Stimulated activated naive B cell treated with anti-CD40 and anti-IgM and Interleukin-4, amounts not matched to agents 10 μg/mL and 1 μg/mL and 100 μg/mL, for 72 hours (primary cell): ENCODE measurements at places on chromosomes 12 and 14.

- H3K36me3 ChIP-seq: no peaks in the 10 kb centered on the region
- peaks cover 5% of the 10 kb centered on the region for H3K4me1 ChIP-seq
Observed at GRCh38 chr12:132329036-132329719, at the start of gene GALNT9. GALNT9 (minus strand) TSS chr12:132329589; CDS start chr12:132329203, 386 bp downstream.

GRCh38 chr12:68957273-68957672 lies 24.3 kb upstream of the CPM start:
- no peaks in the 10 kb centered on the region for H3K27me3 ChIP-seq
- H3K36me3 ChIP-seq: no peaks in the 10 kb centered on the region
- DNase-seq: no peak
- H3K27ac ChIP-seq: no peak overlapping the region
- no peak overlapping the region for H3K4me3 ChIP-seq

DNA sequence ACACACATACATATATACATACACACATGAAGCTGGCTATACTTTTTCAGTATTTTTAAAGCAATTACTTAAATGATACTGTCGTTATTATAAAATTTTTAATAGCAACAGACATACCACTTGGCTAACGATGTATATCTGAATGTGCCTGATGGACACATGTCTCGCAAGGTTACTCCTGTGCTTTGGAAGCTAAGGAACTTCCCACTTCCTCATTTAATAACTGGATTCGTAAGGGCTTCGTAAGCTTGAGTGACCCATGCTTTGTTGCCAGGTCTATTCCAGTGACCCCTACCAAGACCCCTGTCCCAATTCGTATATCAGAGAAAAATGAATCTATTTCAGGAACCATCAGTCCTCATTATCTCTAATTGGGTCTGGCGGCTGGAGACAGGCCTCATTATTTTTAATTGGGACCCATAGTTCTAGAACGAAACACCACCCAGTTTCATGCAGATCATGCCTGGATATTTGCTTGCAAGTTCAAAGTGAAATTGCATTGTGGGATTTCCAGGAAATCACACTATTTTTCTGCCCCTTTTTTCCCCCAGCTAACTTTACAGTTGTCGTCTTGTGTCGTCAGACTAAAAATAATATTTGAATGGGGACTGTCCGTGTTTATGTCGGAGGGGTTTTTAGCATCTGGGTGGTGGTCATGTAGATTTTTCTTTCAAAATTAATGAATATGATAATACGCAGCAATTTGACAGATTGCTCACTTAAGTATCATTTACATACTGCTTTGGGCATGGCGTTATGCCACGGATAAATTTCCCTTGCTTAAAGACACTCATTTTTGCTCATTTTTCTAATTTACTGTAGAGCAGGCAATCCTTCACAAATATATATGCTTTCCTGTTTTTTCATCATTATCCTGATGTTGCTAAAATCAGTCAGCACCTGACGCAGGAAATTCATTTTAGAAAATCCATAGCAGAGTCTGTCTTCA lies 17.1 kb upstream of the MYO1H start:
- no peaks in the 10 kb centered on the region for H3K4me1 ChIP-seq
- no peak overlapping the region for H3K4me3 ChIP-seq
- DNase-seq: no peak

- no peak overlapping the region for H3K27ac ChIP-seq
- peaks cover 7% of the 10 kb centered on the region for H3K27me3 ChIP-seq
- DNase-seq: no peak
Observed at GRCh38 chr12:117111821-117112595, 12.8 kb upstream of the TESC start.

- H3K27me3 ChIP-seq: peaks cover 4% of the 10 kb centered on the region
- peaks cover 3% of the 10 kb centered on the region for H3K4me1 ChIP-seq
- no peak overlapping the region for H3K4me3 ChIP-seq
- DNase-seq: no peak
Observed at GRCh38 chr14:58832095-58832521, 194.3 kb downstream of the DACT1 start.

GRCh38 chr14:97791906-97792305 lies 994.7 kb downstream of the VRK1 start:
- H3K27me3 ChIP-seq: no peaks in the 10 kb centered on the region
- no peak overlapping the region for H3K27ac ChIP-seq
- H3K4me1 ChIP-seq: no peaks in the 10 kb centered on the region
- H3K36me3 ChIP-seq: no peaks in the 10 kb centered on the region
- no peak for DNase-seq
- no peak overlapping the region for H3K4me3 ChIP-seq

DNA sequence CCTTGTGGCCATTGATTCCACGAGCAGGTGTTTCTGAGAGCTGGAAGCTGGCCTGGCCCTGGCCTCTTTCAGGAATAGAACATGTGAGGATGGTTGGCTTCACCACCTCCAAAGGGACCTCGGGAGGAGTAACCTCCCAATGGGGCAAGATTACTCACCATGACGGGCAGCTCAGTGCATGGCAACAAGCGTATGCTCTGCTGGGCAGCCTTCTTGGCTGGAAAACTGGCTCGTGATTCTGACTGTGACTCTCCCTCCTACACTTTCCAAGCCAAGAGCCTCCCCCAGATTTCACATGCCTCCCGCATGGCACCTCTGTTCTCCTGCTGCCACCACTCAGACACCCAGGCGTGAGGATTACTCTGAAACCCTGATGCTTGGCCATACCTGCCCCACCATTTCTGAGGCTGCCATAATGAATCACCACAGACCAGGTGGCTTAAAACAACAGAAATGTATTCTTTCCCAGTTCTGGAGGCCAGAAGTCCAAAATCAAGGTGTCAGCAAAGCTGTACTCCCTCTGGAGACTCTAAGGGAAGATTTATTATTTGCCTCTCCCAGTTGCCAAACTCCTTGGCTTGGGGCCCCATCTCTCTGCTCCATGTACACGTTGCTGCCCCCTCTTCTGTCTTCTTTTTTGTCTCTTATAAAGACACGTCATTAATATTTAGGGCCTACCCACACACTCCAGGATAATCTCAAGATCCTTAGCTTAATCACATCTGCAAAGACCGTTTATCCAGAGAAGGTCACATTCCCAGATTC lies 215.9 kb downstream of the CHST11 start:
- no peak for DNase-seq
- H3K27me3 ChIP-seq: no peaks in the 10 kb centered on the region
- H3K36me3 ChIP-seq: peaks cover 41% of the 10 kb centered on the region
- H3K4me1 ChIP-seq: peaks cover 69% of the 10 kb centered on the region
- H3K27ac ChIP-seq: peak overlapping the region; percentile 89
- H3K4me3 ChIP-seq: peak overlapping the region; percentile 54

GRCh38 chr12:120249875-120250795 lies 15.4 kb downstream of the PXN start:
- peak; percentile 40 for DNase-seq
- H3K4me1 ChIP-seq: peaks cover 42% of the 10 kb centered on the region
- peaks cover 4% of the 10 kb centered on the region for H3K36me3 ChIP-seq
- no peak overlapping the region for H3K27ac ChIP-seq
- no peak overlapping the region for H3K4me3 ChIP-seq

- H3K4me3 ChIP-seq: no peak overlapping the region
- no peaks in the 10 kb centered on the region for H3K27me3 ChIP-seq
- no peak overlapping the region for H3K27ac ChIP-seq
- peaks cover 2% of the 10 kb centered on the region for H3K4me1 ChIP-seq
- H3K36me3 ChIP-seq: no peaks in the 10 kb centered on the region
Observed at GRCh38 chr12:111937429-111937828, 75.5 kb downstream of the TMEM116 start.
